Memory B cell (primary cell): ENCODE measurements at places on chromosomes 4 and X.

- no peak for DNase-seq
Observed at GRCh38 chrX:28609917-28610613, 22.8 kb downstream of the IL1RAPL1 start.

- no peak for DNase-seq
Observed at GRCh38 chr4:38152721-38153386, 192.7 kb downstream of the PTTG2 start.

DNA sequence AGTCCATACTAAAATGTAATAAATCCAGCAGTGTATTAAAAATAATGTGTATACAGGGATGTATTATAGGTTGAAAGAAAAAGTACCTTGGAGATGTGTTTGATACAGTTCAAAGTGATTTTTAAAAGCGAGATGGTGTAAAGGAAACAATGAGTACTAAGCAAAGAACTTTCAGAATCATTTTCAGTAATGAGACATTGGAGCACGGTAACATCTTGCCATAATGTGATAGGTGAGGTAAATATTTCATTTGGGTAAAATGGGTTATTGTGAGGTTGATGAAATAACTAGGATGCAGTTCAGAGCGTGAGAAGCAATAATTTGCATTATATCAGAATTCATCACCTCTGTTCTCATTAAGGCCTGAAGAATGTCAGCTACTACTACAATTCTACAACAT lies 25.9 kb downstream of the EIF2S3 start:
- no peak for DNase-seq

DNA sequence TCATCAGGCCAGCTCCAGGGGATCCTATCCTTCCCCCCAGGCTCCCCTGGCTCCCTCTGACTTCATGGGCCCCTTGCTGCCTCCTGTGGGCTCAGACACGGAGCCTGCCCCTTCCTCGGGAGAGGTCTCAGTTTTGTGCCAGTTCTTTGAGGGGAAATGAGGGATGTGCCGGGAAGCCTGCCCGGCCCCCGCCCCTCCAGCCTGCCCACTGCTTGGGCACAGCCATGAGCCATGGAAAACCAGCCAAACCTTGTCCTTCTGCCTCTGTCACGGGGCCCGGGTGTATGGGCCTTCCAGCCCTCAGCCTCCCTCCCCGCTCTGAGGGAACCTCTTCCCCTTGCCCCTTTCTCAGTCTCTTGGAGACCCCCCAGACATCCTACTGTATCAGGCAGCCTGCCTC lies 6.8 kb downstream of the BGN start:
- no peak for DNase-seq

- no peak for DNase-seq
Observed at GRCh38 chr4:168028970-168029597, 63.3 kb upstream of the ANXA10 start.

DNA sequence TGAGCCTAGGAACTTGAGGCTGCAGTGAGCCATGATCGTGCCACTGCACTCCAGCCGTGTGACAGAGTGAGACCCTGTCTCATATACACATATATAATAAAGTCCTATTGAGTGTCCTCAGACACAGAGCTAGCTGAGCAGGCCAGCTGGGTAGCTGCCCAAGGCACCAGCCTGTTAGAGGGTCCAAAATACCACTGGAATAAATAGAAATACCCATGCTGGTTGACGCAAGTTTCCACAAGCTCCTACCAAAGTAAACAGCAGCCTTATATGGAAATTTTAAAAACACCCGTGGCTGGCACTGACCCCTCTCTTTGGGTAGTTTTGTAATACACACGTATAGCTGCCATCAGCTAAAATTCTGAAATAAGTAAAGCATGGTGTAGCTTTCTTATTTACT lies 348.6 kb downstream of the BCOR start:
- DNase-seq: no peak

DNA sequence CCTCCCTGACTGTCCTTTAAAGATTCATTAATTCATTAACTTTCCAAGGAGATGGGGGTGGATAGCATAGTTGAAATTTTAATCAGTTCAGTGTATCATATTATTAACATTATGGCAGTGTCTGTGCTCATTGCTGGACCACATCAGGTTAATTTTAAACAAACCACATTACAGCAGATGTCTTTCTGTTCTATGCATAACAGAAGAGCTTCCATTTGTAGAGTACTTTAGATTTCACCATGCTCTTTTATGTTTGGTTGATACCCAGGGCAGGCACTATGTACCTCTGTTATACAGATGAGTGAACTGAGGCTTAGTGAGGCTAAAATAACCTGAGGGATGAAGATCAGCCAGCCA lies 41.1 kb downstream of the AFF2 start:
- DNase-seq: no peak

DNA sequence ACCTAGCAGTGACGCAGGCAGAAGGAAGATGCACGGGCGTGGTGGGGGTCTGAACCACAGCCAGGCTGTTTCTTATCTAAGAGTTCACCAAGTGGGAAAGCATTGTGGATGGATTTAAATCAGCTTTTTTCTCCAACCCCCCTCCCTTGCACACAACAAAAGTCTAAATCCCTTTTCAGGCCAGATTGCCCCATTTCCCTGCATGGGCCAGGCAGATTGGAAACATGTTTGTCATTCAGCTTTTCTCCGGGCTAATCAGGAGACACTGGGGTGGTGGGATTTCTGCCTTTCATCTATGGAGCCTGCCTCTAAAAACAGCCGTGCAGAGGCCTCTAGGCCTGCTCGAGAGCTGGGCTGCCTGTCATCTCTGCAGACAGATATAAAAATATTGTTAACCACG lies 166.3 kb upstream of the LEF1 start:
- no peak for DNase-seq

DNA sequence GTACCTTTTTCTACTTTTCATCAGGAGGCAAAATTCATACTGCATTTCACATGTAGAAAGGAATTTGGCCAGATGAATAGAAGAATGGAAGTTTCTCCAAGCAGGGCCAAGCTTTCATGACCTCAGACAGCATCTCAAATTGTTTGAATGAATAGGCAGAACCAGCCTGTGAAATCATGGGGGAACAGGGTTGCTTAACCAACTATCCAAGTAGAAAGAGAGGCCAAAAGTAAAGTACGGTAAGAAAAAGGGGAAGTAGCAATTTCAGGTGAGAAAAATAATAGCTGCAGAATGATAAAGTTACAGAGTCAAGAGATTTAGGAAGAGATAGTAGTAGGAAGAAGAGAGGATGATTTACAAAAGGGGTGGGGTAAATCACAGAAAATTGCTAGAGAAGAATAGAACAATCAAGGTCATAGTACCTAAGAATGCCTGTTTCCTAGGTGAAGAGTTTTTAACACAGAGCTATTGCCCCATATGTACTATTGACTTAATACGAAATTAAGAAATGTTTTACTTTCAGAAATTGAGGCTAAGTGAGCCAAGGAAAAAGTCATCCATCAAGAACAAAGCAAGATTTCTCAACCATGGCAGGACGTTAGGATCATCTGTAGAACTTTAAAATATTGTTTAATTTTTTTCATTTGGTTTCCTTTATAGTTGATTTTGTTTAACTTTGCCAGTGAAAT lies 177.1 kb upstream of the TET2 start:
- no peak for DNase-seq

- DNase-seq: no peak
Observed at GRCh38 chrX:16589826-16590225, 60.1 kb upstream of the S100G start.

- DNase-seq: no peak
Observed at GRCh38 chr4:79827283-79827682, 245.7 kb downstream of the ANTXR2 start.

DNA sequence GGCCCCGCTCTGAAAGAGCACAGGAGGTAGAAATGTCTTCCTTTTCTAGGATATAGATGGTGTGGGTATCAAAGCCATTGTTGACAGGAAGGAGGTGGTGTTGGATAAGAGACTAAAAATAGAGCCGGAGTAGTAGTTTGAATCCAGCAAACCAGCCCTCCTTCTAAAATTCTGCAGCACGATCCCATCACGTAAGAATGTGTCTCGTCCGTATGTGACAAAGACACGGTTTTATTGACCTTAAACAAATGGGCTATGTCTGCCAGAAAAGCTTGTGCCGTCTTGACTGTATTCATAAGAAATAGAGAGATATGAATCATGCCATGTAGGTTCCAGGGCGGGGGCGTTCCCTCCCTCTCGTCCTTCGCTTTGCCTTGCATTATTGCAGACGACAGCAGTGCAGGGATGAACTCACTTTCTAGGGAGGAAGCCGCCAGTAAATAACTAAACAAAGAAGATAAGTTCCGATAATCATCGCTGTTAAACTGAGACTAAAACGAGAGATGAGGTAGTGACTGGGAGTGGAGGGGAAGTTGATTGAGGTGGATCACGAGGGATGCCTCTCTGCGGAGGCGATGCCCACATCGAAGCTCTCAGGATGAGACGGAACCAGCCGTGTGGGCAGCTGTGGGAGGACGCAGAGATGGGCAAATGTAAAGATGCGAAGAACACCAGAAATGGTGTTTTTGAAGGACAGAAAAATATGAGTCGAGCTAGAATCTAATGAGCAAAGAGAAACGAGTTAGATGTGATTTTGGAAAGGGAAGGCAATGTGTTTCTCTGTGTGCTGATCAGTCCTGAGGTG lies 3.4 kb downstream of the TENM3 start:
- DNase-seq: no peak

GRCh38 chrX:21800344-21800770 lies 39.1 kb upstream of the MBTPS2 start:
- no peak for DNase-seq

- DNase-seq: no peak
Observed at GRCh38 chr4:84917086-84917821, 49.2 kb downstream of the WDFY3 start.

GRCh38 chrX:37646254-37646653 lies 39.3 kb upstream of the XK start:
- DNase-seq: no peak

DNA sequence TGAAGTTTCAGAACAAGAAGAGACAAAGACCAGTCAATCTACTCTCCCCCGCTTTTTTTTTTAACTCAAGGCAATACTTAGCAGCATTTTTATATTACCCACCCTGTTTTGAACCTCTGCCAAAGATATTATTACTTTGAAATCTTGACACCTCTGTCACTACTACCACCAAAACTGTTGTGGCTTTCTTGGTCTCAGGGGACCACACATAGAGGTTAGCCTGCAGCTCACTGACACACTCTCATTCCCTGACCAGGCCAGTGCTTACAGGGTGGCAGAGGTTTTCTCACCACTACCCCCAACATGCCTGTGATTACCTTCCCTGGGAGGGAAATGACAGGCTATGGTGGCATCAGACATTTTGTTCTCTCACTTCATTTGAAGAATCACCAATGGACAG lies 137.4 kb upstream of the STIM2 start:
- DNase-seq: no peak

DNA sequence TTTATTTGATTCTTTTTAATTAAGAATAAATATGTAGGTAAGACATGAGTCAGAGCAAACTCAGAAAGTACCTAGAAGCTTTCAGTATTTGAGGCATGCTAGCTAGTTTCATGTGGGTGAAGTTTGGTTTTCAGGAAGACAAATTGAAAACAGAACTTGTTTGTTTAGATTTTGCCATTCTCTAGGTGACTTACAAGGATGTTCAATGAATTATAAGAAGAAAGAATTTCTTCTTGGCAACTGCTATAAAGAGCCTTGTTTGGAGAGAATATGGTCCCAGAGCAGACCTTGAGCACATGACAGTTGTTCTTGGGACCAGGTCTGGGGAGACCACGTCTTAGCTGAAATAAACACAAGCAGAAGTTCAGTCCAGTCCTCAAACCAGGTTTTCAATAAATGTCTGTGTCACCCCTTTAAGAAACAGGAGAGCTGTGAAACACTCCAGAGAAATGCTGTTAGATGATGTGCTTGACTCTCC lies 38.0 kb upstream of the IL21 start:
- DNase-seq: no peak

- DNase-seq: no peak
Observed at GRCh38 chr4:168524006-168524405, 27.2 kb downstream of the PALLD start.

- no peak for DNase-seq
Observed at GRCh38 chr4:30601070-30601865, 118.9 kb upstream of the PCDH7 start.

DNA sequence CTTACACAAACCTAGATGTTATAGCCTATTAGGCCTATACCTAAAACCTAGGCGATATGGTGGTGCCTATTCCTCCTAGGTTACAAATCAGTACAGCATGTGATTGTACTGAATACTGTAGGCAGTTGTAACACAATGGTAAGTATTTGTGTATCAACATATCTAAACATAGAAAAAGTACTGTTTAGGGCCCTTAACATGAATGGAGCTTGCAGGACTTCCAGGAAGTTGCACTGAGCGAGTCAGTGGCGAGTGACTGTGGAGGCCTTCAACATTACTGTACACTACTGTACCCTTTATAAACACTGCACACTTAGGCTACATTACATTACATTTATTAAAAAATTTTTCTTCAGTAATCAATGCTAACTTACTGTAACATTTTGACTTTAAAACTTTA lies 37.8 kb downstream of the WWC2 start:
- DNase-seq: no peak

DNA sequence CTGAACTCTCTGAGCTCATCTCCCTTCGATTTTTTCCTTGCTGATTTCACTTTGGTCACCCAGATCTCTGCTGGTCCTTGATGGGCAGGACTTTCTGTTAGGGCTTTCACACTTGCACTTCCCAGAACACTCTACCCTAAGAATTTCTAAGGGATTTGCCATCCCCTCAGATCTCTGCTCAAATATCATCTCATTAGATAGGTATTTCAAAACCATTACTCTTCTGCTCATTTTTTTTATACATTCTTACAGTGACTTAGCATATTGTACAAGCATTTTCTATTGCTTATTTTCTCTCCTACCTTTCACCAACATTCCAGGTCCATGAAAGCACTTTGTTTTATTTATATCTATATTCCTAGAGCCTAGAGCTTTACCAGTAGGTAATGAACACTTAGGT lies 913.3 kb downstream of the PDHA2 start:
- DNase-seq: no peak

DNA sequence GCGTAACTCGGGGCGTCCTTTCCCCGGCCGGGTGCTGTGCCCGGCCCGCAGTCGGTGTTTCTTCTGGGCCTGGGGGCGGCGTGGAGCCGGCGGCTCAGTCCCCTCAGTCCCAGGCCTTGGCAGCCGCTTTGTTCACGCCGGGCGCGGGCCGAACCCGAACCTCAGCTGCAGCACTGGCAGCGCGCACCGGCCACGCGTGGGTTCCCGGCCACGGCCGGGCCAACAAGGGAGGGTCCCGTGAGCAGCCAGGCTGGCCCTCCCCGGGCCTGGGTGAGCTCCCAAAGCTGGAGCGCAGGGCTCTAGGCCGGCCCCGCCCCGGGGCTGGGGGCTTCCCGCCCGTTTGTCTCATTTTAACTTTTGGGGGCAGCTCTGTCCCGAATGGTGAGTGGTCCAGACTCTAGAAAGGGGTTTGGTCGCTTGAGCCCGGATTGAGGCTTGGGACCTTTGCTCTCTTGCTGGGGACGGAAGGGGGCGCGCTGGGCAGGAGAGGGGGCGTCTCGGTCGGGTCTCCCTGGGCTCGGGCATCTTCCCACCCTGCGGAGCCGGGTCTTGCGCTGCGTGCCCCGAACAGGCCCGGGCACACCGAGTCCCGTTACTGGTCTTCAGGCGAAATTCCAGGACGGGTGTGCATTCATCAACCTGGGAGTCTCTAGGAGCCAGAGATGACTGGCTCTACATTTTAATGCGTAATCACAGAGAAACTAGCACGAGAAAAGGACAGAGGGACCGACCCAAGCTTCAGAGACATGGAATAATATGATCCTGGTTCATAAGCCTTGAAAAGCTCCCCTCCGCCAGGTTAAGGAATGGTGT lies 177.1 kb downstream of the CBR4 start:
- no peak for DNase-seq
